ENCODE measurements at places on chromosomes 11 and 22.

DNA sequence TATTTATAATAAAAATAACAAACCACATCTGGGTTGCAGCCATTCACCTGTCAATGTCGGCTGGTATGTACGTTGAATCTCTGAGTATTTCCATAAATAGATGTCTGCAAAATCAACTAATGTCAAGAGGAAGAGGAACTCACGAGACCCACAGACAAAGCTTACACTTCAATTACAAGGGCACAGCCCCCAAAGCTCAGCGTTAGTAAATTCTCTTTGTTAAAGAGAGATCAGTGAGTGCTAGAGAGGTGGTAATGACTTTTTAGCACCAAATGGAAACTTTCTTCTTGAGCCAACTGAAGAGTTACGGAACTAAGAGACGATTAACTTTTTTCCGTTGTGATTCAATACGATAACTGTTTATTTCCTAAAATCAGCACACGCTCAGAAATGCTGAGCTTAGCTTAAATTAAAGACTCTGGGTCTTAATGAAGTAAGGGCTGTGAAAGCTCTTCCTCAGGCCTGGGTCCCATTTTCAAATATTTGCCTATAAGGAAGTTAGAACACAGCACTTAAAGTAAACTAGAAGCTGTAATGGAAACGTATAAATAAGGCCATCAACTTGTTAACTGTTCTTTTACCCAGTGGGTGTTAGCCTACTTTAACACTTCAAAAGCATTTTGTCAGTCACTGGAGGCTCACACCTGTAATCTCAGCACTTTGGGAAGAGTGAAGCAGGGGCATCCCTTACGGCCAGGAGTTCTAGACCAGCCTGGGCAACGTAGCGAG is 22.8 kb upstream of the TFIP11 start:
- DNase-seq = no peak

GRCh38 chr11:65565624-65566453 is 4.4 kb upstream of the ZNRD2 start:
- no peak for DNase-seq

- no peak for DNase-seq
These were observed 126.6 kb downstream of the BCR start for GRCh38 chr22:23306926-23307325.

DNA sequence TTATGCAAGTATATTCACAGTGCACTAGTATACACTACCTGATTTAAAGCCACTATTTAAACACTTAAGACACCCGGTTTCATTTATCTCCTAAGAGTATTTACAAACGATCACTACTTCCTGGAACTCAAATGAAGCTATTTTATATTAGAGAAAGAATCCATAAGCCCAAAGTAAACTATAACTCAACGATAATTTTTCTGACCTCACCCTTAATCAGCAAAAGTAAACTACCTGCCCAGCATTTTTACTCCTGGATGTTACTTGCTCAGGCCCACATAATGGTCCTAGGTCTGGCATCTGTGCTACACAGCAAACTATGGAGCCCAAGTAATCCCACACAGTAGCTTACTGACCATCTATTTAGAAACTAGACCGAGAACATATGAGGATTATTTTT is 33.4 kb downstream of the TSG101 start:
- DNase-seq = no peak

GRCh38 chr11:44931466-44931865 is 19.2 kb downstream of the TP53I11 start:
- DNase-seq = no peak

DNA sequence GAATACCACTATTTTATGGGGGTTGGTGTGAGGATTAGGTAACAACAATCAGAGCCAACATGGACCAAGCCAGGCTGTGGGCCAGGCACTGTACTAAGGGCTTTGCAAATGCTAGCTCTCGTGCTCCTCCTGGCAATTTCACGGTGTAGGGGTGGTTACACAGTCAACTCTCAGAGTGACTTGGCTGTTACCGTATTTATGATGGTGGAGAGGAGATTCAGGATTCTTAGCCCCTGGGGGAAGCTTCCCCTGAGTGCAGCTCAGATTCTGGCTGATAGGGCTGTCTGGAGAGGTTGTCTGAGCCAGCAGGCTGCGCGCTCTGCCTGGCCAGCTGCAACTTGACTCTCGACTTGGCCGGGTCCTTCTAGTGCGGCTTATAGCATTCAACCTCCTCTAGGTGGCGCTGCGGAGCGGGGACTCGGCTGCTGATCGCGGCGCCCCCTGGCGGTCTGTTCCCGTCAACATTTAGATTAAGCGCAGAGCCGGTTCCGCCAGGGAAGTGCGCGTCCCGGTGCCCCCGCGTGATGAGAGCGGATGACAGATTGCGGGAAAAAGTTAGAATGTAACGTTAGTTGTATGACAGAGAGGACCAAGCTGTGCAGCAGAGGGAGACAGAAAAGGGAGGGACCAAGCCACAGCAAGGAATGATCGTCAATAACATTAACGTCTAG is 4.5 kb upstream of the NCF4 start:
- DNase-seq = peak; percentile 95

DNA sequence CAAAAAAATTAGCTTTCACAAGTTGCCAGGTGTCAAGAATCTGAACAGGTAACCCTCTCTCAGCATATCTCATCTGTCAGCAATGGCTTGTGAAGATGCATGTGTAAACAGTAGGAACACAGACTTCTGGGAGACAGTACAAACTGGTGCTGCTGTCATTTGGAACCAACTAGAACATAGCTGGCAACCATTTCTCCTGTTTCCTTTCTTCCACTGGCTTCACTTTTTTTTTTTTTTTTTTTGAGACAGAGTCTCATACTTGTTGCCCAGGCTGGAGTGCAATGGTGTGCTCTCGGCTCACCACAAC is 2.1 kb upstream of the PIK3C2A start:
- no peak for DNase-seq

DNA sequence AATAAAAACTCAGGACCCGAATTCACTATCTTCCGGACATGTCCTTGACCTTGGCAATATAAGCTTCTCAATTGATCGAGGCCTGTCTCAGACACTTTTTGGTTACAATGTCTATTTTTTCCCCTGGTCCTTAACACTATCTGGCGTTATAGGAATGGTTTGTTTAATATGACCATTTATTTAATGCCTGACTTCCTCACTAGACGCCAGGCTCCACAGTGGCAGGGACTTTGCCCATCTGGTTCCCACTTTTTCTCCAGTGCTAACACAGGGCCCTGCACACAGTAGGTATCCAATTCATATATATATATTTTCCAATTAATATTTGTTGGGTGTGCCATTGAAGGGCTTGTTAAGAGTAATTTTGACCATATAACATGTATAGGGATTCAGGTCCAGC is 7.9 kb upstream of the CBX6 start:
- no peak for DNase-seq

DNA sequence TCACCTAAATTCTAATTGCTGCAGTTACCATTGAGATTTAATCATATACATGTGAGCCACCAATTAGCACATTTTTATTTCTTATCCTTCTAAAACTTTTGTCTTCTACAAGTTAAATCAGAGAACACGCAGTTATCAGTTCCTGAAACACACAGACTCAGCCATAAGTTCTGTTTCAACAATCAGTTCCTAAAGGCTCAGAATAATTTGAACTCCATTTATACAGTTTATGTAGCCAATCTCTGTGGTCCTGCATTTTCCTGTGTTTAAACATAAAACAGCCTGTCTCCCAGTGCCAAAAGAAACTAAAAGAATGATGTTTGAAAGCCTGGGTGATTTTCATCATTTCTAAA is 2.9 kb downstream of the PLAAT3 start:
- DNase-seq = no peak

DNA sequence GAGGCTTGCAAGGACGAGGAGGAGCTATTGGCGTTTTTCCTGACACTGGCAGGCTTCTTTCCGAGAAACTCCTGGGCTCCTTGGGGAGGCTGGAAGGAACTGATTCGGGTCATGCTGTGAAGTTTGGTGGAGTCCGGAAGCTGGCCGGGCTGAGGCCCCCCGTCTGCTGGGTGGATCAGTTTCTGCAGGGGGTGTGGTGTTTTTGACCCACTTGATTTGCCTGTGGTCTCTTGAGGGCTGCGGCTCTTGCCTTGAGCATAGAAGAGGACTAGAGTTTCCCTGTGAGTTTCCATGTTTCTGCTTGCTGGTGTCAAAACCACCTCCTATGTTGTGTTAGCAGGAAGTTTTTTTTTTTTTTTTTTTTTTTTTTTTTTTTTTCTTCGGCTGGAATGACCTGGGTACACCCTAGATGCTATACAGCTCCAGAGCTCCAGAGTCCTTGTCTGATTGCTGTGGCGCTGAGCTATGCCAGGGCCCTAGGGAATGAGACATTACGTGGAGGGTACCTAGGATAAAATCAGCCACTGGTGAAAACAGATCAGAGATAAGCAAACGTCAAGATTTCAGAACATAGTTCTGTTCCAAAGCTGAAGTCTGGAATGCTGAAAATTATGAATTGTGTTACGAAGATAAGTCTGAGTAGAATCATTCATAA is 728 bp downstream of the TBC1D22A start:
- peak; percentile 68 for DNase-seq

DNA sequence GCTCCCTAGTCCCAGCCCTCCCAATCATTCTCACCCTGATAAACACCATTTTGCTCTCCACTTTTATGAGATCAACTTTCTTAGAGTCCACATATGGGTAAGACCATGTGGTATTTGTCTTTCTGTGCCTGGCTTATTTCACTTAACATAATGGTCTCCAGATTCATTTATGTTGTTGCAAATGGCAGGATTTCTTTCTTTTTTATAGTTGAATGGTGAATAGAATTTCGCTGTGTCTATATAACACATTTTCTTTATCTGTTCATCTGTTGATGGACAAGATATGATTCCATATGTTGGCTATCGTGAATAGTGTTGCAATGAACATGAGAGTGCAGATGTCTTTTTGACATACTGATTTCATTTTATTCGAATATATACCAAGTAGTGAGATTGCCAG is 367.4 kb upstream of the ARHGAP42 start:
- DNase-seq = no peak

Measured in right forelimb (tissue), 1 donor.